Stimulated activated naive CD4-positive, alpha-beta T cell treated with Interleukin-2 at 50 U/mL for 16 hours (primary cell): ENCODE measurements at places on chromosomes 2 and 18.

DNA sequence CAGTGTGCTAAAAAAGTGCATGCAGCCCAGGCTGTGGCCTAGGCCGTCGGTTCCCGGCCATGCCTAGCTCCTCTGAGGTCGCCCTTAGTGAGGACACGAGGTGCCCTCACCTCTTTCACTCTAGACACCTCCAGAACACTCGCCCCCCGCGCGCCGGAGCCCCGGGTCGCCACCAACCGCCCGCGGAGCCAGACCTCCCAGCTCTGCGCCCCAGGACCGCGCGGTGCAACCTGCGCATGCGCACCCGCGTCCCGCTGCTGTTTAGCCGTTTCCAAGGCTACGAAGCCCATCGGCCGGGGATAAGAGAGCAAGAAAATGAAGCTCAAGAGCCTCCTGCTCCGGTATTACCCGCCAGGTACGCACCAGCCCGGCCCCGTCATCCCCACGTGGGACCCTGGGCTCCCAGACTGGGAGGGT is at the start of gene DAW1:
Gene DAW1, plus strand, starts transcription at position 257 of the 417 bp plus-strand sequence. Its CDS starts 59 bp downstream, at position 316.
- peak; percentile 36 for DNase-seq

- DNase-seq, result no peak
Observed at GRCh38 chr2:203937788-203938187, 1.2 kb downstream of the ICOS start.

DNA sequence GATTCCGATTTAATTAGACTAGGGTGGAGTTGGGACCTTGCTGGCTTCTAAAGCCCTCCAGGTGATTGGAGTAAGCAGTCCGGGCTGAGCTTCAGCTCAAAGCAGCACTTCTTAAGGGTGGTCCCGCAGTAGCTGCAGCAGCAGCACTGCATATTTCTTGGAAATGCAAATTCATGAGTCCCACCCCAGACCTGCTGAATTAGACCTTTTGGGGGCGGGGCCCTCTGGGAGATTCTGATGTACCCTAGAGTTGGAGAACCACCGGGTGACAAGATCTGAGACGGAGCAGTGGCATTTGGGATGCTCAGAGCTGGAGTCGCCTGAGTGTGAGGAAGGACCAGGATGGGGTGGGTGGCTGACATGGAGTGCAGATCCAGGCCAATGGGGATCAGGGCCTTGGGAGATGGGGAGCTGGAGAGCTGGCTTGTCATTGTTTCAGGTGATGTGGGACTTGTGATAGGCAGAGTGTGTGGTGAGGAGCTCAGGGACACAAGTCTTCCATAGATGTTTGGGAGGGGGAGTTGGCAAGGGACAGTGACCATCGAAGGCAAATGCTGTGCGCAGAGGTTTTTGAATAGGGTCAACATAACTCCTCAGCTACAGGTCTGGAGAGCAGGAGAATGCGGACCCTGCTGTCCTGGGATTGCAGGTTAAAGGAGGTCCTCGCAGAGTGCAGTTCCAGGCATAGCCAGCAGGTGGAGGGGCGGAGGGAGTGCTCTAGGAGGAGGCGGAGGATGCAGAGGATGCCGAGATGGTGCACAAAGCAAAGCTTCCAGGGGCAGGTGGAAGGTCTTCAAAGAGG is 130.9 kb upstream of the RAB12 start:
- peak; percentile 17 for DNase-seq

DNA sequence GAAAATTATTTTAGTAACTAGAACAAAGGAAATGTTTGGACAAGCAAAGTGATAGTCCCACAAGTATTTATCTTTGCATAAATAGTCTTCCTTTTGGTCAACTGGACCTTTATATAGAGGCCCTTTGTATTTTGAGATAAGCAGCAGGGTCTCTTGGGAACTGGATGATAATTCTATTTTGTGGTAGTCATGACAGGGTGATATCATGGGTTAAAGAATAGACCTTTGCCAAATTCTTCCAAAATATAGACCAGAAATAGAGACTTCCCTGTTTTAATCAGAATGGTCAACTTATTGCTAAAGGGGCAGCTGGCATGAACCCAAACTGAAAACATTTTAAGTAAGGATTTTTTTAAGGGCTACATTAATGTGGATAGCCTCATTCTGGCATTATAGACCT is 10.5 kb downstream of the PLEK start:
- DNase-seq, result no peak

GRCh38 chr2:19033240-19033639 is 325.2 kb downstream of the OSR1 start:
- no peak for DNase-seq

- DNase-seq, result no peak
Observed at GRCh38 chr18:21406116-21406515, 164.1 kb downstream of the GREB1L start.

DNA sequence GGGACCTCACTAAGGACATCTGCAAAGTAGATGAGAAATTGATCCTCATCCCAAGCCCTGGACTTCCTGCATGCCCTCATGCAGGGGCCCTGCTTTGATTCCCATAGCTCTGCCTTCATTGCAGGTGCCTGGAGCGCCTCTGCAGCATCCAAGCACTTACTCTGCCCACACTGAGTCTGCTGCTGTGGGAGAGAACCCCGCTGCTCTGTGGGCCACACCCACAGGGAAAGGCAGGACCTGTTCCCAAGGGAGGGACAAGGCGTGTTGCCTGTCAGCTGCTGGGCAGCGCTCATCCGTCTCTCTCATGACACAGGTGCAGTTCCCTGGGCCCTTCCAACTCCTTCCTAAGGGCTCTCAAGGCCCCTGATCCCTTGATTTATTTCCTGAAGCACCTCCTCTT is 266.8 kb upstream of the SMIM21 start:
- DNase-seq, result no peak

DNA sequence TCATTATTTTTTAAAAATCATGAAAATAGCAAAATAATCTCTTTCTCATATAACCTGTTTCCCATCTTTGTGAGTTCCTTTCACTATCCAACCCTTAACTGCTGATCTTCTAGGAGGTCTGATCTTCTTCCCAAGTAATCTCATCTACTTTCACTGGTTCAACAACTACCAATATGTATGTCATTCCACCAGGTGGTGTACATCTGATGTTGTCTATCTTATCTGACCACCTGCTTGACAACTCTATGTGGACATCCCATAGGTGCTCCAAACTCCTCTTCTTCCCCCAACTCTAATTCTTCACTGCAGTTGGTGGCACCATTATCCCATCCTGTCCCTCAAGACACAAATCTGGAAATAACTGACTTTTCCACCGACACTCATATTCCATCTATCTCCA is 62.5 kb downstream of the FAM228A start:
- DNase-seq, result no peak

DNA sequence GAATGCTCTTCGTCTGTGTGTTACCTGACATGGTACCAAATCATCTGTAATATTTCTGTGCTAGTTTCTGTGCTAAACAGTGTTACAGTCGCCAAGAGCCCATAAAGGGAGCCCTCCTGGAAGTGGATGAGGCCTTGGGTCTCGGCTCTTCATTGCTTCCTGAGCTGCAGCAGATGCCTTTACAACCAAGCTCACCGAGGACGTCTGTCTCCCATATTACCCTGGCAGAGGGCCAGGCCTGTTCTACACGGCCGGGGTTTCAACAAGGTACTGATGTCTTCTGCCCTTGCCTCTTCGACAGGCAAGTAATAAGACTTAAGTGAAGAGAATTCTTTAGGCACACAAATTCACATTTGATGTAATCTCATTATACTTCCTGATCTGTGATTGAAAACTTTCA is 16.8 kb downstream of the RPL31 start:
- DNase-seq, result no peak

- DNase-seq, result no peak
Observed at GRCh38 chr18:72207280-72207679, 336.9 kb downstream of the CBLN2 start.

GRCh38 chr18:8911408-8912340 is 190.8 kb upstream of the NDUFV2 start:
- no peak for DNase-seq

DNA sequence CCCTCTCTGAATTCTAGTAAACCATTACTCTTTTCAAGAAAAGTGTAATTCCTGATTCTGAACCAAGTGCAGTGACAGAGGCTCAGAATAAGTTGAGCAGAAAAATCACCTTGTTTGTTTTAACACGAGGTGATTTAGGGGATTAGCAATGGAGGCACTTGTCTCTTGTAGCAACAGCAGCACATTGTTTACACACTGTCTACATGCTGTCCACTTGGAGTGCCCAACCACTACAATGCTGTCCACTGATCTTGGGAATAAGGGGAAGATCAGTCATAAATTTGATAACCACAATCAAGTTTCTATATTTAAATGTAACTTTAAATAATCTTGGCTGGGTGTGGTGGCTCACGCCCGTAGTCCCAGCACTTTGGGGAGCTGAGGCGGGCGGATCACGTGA is 13.9 kb upstream of the RMND5A start:
- no peak for DNase-seq

GRCh38 chr2:126656431-126657147 is 631 bp downstream of the GYPC start:
- DNase-seq, result peak; percentile 31

DNA sequence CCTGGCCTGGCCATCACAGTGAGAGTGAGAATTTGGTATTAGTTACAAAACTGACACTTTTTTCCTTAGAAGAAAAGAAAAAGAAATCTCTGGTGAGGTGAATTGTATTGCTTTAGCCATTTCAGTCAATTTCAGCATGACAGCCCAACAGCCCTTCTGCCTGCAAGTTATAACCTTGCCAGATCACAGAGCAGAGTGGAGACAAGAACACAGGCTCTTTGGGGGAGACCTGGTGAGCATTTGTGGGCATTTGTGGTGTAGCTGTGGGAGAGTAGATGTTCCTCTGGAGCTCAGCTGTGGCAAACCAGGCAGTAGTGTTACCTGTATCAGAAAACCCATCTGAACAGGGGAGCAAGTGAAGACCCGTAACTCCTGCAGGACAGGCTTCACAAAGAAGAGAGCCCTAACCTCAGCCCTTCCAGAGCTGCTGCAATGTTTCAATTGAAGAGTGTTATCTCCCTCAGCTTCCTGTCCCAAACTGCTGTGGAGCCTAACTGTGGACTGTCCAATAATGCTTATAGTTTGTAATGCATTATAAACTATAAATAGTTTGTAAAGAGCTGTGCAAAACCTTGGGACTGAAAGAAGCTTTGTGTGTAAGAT is 22.8 kb upstream of the DLX1 start:
- DNase-seq, result no peak

DNA sequence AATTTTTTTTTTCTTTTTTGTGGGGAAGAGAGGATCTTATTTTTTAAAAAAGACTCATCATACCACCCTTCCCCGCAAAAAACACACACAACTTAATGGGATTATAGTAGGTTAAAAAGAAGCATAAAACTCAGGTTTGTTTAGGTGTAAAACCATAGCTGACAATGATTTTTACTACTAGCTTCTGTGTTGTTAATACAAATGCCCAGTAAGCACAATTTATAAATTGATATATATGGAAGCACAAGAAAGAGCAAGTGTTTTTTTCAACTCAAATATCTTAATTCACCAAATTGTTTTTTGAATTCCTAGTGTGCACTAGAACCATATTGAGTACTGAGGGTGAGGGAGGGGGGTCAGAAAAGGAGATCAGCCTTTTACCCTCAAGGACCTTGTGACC is 7.0 kb downstream of the STAT4 start:
- DNase-seq, result no peak

DNA sequence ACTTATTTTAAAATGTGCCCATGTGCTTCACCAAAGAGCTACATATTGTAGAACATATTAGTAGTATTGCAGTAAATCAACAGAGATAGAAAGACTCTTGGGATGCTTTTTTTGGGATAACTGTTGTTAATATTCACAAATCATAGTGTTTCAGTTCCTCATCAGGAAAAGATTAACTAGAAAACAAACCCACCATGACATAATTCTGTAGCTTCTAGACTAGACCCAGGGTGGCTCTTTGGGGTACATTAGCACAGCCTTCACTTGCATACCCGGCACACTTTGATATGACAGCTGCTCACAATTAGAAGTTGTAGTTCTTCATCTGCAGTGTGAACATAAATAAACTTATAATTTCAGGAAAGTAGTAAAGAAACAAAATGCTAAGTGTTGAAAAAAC is 154.2 kb downstream of the ATP9B start:
- no peak for DNase-seq

GRCh38 chr2:3986063-3986462 is 282.7 kb downstream of the DCDC2C start:
- DNase-seq, result no peak

- DNase-seq, result peak; percentile 33
Observed at GRCh38 chr2:96159084-96159830, 14.0 kb upstream of the DUSP2 start.

DNA sequence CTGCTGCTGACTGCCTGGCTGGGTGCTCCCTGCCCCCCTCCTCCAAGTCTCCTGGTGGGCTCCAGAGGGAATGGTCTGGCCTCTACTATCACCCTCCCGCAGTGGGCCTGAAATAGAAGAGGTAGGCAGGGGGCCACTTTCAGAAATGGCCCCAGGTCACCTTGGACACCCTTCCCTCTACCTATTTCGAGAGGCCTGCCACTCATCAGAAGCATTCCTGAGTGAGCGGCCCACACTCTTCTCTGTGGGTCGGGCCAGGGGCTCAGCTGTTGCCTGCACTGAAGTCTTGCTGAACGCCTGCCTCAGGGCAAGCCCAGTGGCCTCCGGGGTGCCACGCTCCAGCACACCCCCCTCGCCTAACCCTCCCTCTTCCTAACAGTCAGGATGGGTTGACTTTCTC is 124.9 kb downstream of the TNS1 start:
- DNase-seq, result no peak

DNA sequence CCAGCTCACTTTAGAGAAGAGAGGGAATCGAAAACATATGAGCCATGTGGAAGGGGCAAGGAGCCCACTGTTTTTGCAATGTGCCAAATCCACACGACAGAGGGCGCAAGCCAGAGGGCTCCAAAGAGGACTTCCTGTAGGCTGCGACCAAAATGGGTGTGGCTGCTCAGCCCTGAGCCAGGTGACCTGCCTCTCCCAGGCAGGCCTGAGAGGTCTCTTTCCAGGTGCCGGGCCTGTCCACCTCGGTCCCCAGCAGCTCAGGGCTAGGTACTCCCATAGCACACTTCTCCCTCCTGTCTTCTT is 153.8 kb downstream of the TTC32 start:
- no peak for DNase-seq

DNA sequence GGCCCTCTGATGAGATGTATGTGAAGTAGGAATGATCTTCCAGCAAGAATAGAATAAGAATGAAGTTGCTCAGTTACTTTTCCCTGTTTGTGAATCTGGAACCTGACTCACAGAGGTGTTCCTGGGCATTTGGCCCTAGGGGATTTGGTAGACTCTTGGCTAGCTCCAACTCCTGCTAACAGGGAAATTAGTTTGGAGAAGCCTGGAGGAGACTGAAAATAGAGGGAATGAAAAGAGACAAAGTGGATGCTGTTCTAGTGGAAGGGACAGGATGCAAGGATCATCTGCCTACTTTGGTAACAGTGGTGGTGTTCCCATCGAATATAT is 19.6 kb downstream of the TMEM17 start:
- no peak for DNase-seq

DNA sequence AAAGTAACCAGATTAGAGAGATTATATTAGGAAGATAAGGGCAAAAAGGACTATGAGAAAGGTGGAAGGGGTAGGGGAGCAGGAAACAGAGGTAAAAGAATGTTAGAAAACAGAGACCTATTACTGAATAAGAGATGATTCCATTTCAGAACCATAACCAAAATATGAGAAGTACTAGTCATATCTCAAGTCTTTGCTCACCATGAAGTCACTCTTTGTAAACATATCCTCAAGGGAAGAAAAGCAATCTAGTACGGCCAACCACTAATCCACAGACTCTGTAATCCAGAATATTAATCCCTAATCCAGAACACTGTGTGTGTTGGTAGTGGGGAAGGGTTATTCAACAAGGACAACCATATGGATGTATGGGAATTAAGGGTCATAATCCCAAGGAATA is 92.0 kb downstream of the CDCA7 start:
- no peak for DNase-seq

- DNase-seq, result no peak
Observed at GRCh38 chr2:20451341-20451740, 4.5 kb downstream of the RHOB start.
